Head of caudate nucleus (tissue), 42 donors: ENCODE measurements at places on chromosomes 5 and 9.

GRCh38 chr5:72433522-72433921 lies 73.7 kb downstream of the ZNF366 start:
- no peak for DNase-seq

DNA sequence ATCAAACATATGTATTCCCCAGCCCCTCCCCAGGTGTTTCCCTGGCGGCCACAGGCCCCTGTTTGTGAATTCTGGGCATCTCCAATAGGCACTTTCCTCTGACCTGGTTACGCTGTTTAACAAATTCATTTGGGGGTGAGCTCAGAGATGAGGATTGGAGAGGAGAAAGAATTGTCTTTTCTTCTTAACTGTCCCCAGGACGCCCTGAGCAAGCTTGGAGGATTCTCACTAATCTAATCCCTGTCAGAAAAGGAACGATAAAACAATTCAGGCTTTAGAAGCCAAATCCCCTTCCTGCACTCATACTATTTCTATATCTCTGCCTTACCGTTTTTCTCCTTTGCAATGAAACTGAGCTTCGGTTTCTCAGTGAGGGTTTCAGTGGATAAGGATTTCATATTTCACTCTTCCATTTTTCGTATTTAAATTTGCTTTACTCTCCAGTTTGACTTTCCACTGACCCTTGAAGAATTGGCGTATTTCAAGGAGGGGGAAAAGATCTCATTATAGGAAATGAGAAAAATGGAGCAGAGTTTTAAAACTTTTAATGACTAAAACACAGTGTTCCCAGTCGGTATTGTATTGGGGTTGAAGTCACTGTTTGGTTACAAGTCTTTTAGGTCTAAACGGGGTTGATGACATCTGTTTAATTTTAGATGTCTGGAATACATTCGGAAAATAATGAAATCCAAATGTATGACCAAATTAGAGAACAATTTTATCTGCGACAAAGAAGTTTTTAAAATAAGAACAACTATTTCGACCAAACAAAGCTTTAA lies 180.1 kb downstream of the MACROH2A1 start:
- no peak for DNase-seq

DNA sequence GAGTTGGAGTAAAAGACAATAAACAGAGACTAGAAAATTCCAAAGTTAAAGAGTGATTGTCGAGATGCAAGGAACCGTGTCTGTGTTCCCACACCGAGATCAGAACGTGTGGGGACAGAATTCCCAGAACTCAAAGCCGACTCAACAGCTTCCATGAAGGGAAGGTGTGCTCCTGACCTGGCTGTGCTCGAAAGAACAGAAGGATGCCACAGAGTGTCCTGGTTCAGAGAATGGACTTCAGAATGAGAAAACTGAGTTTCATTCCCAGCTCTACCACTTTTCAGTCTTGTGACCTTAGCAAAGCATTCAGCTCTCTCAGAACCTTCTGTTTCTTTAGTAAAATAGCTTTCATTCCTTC lies 420.0 kb upstream of the SLC30A5 start:
- no peak for DNase-seq

GRCh38 chr5:1734271-1734907 lies 65.2 kb downstream of the MRPL36 start:
- no peak for DNase-seq

DNA sequence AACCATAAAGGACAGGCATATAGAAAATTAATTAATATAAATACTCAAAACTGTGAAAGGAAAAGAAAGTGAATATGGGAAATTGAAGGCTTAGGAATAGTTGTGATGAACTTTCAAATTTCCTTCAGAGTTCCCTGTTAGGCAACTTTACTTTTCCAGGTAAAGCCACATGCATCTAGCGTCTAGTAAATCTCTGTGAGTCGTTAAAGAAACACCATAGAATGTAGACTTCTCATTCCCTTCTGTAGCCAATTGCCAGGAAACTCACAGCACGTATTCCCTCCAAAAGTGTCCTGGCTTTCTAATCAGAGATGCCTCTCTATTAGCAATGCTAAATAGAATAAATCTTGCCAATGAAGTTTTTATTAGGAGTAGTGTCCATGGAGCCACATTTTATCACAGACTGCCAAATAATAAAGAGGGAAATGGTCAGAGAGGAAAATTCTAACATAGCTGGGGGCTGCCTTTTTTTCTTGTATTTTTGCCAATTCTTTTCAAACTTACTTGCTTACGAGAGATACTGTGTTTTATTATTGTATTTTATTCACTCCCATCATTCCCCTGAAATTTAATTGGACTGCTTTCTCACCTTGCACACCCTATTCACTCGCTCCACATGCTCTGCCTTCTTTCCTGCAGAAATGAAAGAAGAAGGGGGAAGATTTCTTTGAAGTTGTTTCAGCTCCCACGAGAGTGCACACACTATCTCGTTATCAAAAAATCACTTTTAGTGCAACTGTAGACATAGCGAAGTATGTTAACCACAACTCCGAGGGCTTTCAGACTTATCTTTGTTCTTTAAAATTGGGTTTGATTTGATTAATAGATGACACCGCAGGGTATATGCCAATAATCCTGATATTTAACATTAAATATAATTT lies 439.0 kb downstream of the CSNK1G3 start:
- DNase-seq = no peak

GRCh38 chr5:91938441-91938840 lies 555.3 kb upstream of the ARRDC3 start:
- DNase-seq = no peak

DNA sequence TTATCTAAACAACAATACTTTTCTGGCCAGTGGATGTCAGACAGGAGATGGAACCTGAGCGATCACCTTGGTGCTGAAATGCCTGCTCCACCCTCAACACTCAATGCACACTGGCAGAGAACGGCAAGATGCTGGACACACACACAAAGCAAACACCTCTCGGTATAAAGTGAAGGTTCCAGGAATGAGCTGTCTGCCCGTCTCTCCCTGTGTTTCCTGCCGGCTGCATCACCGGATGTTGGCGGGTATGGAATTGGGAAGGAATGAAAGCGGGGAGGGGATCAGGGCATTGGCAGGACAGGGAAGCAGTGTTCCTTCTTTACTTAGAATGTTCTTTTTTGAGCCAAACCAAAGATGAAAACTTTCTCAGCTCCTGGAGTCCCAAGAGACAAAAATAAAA lies 59.2 kb downstream of the MED10 start:
- no peak for DNase-seq

DNA sequence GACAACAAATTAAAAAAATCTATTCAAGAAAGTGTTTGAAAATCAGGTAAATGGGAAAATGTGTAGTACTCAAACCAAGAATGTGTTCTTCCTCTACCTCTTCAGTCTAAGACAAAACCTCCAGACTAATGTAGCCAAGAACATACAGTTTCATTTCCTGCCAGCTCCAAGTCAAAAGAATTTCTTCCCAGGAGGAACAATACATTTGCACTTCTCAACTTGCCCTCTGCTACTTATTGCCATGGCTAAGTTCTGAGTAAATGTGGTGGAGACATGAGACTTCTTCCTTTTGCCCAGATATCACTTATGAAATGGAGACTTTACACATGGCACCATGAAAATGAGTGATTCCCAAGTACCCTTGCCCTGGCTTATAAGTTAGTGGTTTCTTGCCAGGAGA lies 2112.2 kb upstream of the C9orf72 start:
- DNase-seq = no peak

DNA sequence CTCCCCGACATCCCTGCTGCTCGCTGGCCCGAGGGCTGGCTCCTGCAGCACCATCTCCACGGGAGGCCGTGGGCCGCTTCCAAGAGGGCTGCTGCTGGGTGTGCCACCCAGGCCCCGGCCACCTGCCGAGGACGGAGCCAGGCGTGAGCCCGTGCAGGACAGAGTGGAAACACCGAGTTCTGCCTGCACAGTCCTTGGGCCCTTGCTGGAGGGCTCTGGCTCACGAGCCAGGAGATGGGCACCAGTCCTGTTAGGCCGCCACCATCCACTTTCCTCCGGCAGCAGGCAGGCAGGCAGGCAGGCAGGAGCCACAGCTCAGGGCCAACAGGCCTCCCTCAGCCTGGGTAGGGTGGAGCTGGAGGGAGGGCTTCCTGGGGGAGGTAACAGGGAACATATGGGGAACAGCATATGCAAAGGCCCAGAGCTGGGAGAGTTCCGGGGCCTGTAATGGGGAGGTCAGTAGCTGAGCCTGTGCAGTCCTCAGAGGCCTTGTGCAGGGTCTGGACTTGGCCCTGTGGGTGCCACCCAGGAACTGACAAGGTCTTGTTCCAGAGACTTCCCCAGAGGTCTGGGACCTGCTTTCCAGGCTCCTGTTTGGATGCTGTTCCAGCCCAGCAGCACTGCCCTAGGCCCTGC lies 31.9 kb downstream of the RXRA start:
- no peak for DNase-seq

DNA sequence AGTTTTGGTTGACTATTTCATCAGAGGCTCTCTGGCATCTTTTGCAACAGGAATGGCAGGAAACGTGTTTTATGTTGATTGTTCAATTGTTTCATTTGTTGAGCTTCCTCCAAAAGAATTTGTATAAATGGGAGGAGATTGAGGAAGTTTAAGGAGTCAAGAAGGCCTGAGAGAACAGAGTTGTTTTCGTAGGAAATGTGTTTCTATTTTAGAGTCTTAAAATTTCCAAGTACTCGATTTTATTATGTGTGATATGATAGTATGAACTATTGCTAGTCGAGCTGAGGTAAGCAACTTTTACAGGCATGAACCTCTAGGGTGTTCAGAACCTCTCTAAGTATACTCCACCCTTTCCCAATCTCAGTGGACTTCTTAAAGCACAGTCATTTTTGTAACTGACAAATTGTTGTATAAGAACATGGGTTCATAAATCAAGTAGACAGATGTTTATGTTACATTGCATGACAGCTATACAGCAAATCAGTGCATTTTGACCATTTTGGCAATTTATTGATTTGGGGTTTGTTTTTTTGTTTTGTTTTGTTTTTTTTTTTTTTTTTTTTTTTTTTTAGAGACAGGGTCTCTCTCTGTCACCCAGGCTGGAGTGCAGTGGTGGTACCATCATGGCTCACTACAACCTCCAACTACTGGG lies 47.4 kb downstream of the POLK start:
- DNase-seq = no peak

- DNase-seq = no peak
Observed at GRCh38 chr9:88583901-88584596, 49.1 kb downstream of the NXNL2 start.

DNA sequence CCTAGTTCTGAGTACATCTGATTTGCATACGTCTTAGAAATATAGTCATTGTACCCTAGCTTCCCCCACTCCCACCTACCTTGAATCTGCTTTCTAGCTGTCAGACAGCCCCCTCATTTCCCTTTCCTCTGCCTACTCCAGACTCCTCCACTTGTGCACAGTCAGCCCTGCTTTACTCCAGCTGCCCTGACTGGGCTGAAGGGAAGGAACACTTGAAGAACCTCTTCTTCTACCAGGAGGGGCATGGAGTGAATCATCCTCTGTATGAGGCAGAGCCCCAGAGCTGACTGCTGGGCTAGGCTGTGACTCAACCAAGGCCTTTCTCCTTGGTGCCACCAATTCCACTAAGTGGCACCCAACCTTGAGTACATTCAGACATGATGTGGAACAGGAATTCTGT lies 18.1 kb upstream of the ZFR start:
- peak; percentile 92 for DNase-seq

DNA sequence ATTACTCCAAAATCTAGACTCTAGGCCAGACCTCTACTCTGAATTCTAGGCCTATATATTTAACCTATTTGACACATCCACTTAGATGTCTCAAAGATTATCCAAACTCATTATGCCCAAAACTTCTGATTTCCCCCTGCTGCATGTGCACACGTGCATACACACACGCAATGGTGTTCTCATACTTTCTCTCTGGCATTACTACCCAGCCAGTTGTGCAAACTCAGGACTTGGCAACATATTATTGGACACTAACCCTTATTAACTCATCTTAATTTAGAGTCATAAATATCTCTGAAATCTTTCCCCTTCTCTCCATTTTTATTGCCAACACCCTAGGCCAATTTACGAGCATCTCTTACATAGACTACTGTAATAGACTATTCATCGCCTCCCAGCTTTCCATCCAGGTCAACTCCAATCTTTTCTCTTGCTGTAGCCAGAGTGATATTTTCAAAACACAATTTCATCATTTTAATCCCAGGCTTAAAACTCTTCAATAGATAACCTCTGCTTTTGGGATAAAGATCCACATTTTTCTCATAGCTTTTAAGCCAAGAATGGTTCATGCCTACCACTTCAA lies 141.2 kb upstream of the VLDLR start:
- DNase-seq = no peak

DNA sequence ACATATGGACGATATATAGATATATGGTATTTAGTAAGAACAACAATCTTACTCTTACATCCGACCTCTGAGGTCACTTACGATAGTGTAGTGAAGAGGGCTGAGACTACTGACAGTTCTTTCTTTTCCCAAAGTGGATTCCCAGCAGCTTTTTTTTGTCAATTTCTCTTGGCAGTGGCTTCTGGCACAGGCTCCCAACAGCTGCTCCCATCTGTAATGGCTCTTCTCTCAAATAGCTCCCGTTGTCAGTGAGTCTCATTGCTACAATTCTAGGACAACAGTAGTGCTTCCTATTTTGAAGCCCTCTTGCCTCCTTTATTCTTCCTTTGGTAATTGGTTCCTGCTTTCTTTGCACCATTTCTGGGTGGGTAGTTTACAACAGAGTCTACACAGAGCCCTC lies 68.4 kb downstream of the SLC25A46 start:
- peak; percentile 8 for DNase-seq

DNA sequence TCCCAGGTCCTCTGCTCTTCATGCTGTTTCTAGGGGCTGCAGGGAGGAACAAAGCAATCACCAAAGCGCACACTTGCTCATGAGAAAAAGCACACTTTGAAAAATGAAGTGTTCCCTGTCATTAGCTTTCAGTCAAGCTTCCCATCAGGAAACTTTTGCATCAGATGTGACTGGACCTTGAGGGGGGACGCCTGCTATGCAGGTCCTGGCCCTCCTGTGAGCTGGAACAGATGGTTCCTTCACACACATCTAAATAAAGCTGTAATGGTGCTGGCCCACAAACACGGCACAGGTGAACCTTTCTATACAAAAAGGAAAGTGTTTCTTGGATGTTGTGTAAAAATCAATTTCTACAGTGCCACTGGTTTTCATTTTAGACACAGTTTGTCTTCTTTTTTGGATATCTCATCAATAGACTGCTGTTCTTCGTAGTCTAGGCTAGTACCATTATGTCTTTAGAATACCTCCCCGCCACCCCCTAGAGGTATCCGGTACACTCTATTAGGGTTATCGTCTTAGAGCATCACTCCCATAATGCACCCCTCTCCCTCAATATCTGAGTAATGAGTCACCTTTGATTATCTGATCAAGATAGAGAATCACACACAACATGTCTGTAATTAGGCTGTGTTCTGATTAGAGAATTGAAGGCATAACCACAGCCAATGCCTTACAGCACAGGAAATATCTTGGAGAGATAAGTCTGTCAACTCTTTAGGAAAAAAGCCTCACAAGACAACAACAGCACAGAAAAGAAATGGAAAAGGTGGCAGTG lies 266.3 kb downstream of the TLR4 start:
- DNase-seq = no peak

GRCh38 chr5:122183098-122183787 lies 53.9 kb downstream of the ZNF474 start:
- peak; percentile 53 for DNase-seq

- peak; percentile 40 for DNase-seq
Observed at GRCh38 chr5:37836592-37837413, 3.0 kb downstream of the GDNF start.
